Gastrocnemius medialis (tissue), 4 donors: ENCODE measurements at places on chromosomes 7 and 10. TPM values are rescaled to one million over a fixed set of nuclear protein-coding genes. Genes with fewer than 3 reads are reported as not detected.

DNA sequence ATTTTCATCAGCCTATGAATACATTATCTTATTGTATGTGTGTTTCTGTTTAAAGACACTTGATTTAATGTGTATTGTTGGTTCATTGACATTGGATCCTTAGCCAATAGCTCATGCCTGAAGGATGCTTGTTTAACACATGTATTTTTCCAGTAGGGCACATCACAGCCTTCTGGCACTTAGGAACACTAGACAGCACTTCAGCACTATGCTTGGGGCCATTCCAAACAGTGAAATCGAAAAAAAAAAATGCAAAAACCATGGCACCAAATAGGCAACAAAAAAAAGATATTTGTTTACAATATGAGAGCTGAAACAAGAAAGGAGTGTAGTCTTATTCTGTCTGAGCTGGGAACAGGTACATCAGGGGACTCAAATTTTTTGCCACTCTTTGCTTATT, 262.8 kb downstream of the SLC25A13 start:
- no peak for DNase-seq
- no peaks in the 10 kb centered on the region for H3K36me3 ChIP-seq
- H3K4me3 ChIP-seq: no peak overlapping the region
- no peaks in the 10 kb centered on the region for H3K4me1 ChIP-seq
- H3K27me3 ChIP-seq: no peaks in the 10 kb centered on the region

- no peak for DNase-seq
- no peaks in the 10 kb centered on the region for H3K36me3 ChIP-seq
- H3K27ac ChIP-seq: no peak overlapping the region
- H3K27me3 ChIP-seq: no peaks in the 10 kb centered on the region
- H3K4me3 ChIP-seq: no peak overlapping the region
Observed at GRCh38 chr7:17556247-17556956, 257.9 kb downstream of the AHR start.

DNA sequence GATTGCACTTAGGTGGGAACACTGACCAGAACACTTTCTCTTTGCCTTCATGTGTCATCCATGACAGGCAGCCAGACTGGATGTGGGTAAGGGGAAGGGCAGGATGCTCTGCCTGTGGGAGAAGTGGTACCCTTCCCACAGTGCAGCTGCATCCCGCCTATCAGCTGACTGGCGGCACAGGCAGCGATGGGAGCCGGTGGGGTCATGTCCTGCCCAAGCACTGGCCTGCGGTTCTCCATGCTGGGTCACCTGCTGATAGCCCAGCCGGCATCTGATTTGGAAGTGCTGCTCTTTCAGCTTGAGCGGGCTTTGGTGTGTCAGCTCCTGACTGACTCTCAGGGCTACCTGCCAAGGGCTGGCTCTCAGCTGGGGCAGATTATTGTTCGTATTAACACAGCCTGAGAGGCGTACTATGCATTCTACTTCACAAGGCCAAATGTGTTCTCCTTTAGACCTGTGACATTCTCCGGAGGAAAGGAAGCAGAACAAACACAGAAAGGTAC, 105.2 kb upstream of the PDLIM1 start:
- peak overlapping the region; percentile 98 for H3K27ac ChIP-seq
- DNase-seq: peak; percentile 66
- peaks cover 67% of the 10 kb centered on the region for H3K36me3 ChIP-seq
- H3K27me3 ChIP-seq: no peaks in the 10 kb centered on the region
- no peak overlapping the region for H3K4me3 ChIP-seq

DNA sequence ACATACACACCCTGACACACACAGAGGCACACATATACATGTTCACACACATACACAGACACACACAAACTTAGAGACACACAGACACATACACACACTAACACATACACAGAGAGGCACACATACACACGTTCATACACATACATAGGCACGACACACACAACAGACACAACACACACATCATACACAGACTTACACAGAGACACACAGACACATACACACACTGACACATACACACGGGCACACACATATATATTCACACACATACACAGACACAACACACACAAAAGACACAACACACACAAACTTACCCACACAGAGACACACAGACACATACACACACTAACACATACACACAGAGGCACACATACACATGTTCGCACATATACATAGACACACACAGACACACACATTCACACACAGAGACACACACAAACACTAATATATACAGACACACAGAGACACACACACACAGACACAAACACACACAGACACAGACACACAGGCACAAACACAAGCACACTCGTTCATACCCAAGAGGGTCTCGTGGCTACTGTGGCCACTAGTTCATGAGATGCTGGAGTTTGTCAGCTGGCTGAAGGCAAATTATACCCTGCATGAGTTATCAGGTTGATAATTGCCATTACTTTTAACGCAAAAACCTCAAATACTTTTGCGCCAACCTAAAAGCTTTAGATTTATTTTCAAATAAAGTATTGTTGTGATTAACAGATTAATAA, 17.7 kb upstream of the KLF6 start:
- H3K4me3 ChIP-seq: no peak overlapping the region
- DNase-seq: no peak
- no peaks in the 10 kb centered on the region for H3K36me3 ChIP-seq

GRCh38 chr10:101301111-101301731, 52.7 kb upstream of the BTRC start:
- H3K4me3 ChIP-seq: no peak overlapping the region

- H3K4me1 ChIP-seq: no peaks in the 10 kb centered on the region
- H3K27ac ChIP-seq: no peak overlapping the region
- H3K36me3 ChIP-seq: no peaks in the 10 kb centered on the region
Observed at GRCh38 chr10:84762754-84763394, 434.5 kb downstream of the CCSER2 start.

DNA sequence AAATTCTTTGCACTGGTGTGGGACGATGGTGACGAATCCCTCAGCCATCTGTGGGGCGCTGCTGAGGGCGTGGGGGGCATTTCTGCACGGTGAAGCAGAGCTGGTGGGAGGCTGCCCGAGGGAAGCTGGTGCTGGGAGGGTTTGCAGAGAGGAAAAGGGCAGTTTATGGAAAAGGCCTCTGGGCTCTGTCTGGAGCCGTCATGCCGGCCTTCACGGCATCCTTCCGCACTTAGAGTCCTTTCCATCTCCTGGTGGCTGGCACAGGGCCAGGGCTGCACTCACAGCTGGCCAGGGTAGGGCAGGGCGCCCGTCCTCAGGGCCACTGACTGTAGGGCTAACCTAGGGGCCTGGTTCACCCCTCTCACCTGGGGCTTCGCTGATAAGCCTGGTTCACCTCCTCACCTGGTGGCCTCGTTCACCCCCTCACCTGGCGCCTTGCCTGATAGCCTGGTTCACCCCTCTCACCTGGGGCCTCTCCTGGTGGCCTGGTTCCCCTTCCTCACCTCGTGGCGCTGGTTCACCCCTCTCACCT, 598 bp upstream of the AMZ1 start:
- H3K27ac ChIP-seq: no peak overlapping the region
- peaks cover 54% of the 10 kb centered on the region for H3K27me3 ChIP-seq
- no peaks in the 10 kb centered on the region for H3K36me3 ChIP-seq

DNA sequence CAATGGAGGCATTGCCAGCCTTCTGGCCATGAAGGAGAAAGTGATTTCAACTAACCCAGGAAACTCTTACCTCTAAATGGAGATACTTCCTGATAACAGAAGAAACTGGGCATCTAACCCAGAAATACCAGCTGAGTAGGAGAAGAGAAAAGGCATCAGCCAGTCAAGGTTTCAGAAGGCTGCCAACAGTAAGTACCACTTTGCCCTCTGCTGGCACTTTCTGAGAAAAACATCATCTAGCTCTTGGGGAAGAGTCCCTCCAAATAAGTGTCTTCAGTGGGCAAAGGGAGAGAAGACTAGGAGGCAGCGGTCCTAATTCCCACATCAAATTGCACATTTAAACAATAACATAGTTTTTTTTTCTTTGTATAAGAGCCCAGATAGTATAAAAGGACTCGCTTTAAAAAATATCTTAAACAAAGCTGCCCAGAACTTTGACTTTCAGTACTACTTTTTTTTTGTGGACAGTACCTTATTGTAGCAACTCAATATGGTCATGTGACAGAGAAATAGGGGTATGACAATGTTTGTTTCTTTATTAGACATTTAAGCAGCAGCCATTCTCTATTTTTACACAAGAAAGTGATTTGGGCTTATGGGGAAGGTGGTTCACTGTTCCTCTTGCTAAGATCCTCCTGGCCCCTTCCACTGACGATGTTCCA, 157.3 kb downstream of the CTTNBP2 start:
- no peak overlapping the region for H3K4me3 ChIP-seq
- no peak for DNase-seq
- H3K4me1 ChIP-seq: no peaks in the 10 kb centered on the region

GRCh38 chr7:158685693-158686092, 18.9 kb downstream of the NCAPG2 start:
- DNase-seq: no peak
- H3K4me1 ChIP-seq: no peaks in the 10 kb centered on the region
- no peak overlapping the region for H3K4me3 ChIP-seq
- H3K36me3 ChIP-seq: peaks cover 6% of the 10 kb centered on the region

DNA sequence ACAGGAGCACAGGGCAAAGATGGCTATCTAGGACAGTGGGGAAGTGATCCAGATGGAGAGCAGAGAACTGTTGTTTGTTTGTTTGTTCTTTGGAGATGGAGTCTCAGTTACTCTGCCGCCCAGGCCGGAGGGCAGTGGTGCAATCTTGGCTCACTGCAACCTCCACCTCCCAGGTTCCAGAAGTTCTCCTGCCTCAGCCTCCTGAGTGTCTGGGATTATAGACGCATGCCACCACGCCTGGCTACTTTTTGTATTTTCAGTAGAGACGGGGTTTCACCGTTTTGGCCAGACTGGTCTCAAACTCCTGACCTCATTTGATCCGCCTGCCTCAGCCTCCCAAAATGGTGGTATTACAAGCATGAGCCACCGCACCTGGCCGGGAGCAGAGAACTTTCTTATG, 20.9 kb downstream of the METTL2B start:
- no peak overlapping the region for H3K4me3 ChIP-seq
- H3K4me1 ChIP-seq: no peaks in the 10 kb centered on the region
- H3K27ac ChIP-seq: no peak overlapping the region

DNA sequence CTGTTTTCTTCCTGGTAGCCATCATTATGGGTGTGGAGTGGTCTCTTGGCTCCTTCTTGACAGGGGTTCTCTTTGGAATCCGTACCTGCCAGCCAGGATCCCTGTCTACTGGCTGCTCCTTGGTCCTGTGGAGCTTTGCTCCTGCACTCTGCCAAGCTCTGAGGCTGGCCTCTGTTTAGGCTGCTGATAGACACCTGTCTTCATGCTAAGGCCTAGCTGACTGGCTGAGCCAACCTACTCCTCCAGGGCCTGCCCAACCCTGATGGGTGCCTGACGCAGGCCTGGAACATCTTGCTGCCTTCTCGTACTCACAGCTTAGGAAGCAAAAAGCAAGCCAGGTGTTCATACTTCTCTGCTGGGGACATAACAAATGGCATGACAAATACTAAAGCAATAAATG, 333.6 kb upstream of the ZNF32 start:
- H3K36me3 ChIP-seq: no peaks in the 10 kb centered on the region
- no peak overlapping the region for H3K4me3 ChIP-seq
- H3K27me3 ChIP-seq: no peaks in the 10 kb centered on the region
- DNase-seq: no peak
- H3K27ac ChIP-seq: no peak overlapping the region
- H3K4me1 ChIP-seq: no peaks in the 10 kb centered on the region

BICC1 gene
- total RNA-seq: 26.7 TPM

CDNF gene
- total RNA-seq: 8.6 TPM

SPDYE8 gene
- total RNA-seq: not detected

PDK4 gene
- total RNA-seq: 2,371 TPM

ZNF736 gene
- 7.8 TPM for total RNA-seq

SH2D4B gene
- not detected for total RNA-seq

ADAM8 gene
- total RNA-seq: 2.1 TPM
